ENCODE measurements at places on chromosomes 16 and 17.

DNA sequence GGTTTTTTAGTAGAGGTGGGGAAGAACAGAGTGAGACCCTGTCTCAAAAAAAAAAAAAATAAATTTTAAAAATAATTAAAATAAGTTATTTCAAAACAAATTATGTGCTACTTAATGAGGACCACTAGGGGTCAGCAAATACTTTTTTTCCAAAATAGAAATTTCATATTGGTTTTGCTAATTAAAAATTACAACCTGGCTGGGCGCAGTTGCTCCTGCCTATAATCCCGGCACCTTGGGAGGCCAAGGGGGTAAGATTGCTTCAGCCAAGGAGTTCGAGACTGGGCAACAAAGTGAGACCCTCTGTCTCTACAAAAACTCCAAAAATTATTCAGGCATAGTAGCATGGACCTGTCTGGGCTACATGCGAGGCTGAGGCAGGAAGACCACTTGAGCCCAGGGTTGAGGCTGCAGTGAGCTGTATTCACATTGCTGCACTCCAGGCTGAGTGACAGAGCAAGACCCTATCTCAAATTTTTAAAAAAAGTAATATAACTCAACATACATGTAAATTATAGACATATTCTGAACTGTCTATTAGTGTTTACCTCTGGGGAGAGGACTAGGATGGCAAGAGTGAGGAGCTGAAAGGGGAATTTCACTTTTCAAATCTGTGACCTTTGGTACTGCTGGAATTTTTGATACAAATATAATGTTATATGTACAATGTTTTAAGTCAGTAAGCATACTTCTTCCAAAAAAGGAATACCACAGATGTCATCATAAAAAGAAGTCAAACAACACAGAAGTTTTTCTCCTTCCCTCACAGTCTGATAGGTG lies 8.1 kb downstream of the MEIOB start:
- DNase-seq, result no peak

DNA sequence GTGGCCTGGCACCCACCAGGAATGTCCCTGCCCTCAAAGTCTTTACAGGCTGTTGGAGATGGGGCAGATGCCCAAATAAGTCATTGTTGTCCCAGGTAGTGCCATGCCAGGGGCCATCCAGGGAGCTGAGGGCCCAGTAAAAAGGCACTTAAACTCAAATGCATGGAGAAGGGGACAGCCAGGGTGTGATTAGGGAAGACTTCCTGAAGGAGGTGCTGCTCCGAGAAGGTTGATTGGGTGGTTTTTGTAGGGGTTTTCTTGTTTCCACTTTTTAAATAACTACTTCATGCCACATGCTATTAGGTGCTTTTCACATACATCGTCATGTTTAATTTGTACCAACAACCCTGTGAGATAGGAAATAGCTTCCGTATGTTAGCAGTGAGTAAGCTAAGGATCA lies 66.9 kb downstream of the RAI1 start:
- no peak for DNase-seq

DNA sequence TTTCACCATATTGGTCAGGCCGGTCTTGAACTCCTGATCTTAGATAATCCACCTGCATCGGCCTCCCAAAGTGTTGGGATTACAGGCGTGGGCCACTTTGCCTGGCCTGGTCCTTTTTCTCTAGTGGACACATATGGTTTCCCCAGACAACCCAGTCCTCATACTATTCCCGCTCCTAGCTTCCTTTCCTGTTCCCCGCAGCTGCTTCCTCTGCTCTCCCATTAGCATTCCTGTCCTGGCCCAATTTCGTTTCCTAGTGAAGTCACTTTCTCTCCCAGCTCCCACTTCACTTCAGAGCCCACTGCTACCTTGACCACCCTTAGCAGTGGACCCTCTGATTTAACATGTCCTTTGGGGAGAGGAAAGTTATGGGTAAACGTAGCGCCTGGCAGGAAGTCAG lies 11.3 kb downstream of the KATNIP start:
- no peak for DNase-seq

GRCh38 chr17:52885882-52886281 lies 727.4 kb upstream of the CA10 start:
- no peak for DNase-seq

- DNase-seq, result no peak
Observed at GRCh38 chr16:81094771-81095251, 1.4 kb downstream of the GCSH start.

DNA sequence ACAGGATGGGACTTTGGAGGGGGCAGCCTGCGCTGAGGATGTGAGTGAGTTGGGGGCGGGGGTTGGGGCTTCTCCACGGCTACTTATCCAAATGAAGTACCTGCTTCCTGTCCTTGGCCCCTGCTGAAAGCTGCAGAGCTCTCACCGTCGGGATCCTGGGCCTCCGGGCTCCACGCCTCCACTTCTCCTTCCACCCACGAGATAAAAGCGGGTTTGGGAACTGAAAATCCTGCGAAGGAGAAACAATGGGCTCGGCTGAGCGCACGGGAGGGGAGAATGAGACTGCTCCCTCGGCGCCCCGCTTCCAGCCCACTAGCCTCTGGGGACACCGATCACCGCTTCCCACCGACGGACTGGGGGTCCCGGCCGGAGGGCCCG lies 486 bp downstream of the ZNF785 start:
- DNase-seq, result no peak

- no peak for DNase-seq
Observed at GRCh38 chr17:61394630-61395408, 4.8 kb upstream of the TBX2 start.

DNA sequence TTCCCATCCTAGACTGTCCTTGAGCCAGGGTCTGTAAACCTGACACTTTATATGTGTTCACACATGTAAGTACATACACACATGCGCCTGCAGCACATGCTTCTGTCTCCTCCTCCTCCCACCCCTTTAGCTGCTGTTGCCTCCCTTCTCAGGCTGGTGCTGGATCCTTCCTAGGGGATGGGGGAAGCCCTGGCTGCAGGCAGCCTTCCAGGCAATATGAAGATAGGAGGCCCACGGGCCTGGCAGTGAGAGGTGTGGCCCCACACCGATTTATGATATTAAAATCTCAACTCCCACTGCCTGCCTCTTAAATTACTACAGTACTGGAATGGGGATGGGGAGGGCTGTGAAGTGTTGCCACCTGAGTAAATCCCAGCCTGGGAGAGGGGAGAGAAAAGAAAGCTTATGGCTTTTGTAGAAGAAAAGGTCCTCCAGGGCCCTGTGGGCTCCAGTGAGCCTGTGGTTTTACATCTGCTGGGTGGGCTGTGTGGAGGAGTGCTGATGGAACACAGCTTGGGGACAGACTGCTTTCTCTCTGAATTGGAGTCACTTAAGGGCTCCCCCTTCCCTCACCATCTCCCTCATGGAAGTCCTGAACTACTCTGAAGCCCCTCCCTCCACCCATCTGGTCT lies 990 bp upstream of the WNK4 start:
- no peak for DNase-seq

DNA sequence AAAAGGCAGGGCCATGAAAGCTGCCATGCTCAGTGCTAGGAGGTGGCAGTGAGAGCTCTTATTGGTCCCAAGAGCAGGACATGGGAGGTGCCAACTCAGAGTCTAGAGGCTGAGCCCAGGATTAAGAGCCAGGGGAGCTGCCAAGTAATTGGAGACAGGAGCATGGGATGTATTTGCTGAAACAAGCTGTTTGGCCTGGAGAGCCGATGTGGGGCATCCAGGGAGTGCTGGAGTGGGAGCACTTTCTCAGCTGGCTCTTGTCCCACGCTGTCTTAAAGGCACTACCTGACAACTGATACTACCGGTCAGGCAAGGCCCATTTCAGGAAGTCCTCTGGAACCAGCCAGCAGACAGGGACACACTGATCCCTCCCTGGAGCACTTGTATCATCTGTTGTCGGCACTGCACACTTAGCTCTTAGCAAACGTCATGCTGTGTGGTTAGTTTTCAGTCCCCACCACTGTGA lies 19.3 kb downstream of the ANKFN1 start:
- DNase-seq, result no peak

GRCh38 chr16:30949650-30950515 lies 1.0 kb downstream of the ORAI3 start:
- peak; percentile 54 for DNase-seq

DNA sequence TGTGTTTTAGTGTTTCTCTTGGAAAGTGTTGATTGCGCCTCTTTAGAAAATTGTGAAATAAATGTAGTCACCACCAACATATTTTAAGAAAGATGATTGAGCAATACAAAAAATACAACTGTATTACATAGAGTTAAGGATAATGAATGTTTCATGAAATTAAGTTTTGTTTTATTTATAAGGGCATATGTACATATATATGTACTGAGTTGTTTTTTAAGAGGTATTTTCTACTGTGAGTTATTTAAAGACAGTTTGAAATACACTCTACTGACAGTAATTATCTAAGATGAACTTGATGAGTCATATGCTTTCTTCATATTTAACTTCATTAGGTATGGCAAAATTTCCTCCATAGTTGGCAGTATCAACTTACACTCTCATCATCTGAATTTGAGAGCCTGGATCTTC lies 411.7 kb downstream of the HS3ST3B1 start:
- DNase-seq, result no peak

GRCh38 chr17:81844327-81844851 lies 9.5 kb upstream of the PPP1R27 start:
- DNase-seq, result no peak

DNA sequence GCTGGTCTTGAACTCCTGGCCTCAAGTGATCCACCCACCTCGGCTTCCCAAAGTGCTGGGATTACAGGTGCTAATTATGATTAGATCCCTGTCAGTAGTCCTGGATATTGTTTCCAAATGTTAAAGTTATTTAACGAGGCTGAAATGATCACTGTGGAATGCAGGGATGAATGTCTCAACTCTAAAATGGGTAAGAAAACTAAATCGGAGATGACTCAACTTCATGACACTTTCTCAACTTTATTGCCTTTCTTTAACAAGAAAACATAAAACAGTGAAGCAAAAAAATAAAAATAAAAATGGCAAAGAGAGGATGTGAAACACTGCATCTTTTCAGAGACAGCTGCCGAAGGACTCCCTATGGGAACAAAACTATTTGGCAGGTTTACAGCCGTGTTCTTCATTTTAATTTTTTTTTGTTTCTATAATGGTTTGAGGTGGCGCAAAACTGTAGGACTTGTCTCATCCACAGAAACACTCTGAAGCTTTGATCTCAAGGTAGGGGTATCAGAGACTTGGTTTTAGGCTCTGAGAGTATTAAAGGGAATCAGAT lies 382.0 kb downstream of the GRIN2A start:
- no peak for DNase-seq

DNA sequence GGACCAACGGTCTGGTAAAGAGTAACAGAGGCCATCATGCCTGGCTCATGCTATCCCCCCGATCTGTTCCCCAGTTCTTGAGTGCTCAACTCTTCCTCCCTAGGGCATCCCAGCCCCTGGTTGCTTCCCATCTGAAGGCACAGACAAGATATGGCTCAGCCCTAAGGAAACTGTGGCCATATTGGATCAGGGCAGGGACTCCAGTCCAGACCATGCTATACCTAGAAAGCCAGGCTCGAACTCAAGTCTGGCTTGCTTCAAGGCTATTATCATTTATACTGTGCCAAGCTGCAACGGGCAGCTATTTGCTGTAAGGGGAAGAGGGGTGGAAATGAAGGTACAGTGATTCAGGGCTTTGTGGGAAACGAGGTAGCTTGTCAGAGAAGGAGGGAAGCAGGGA lies 2.8 kb downstream of the UBTF start:
- no peak for DNase-seq

DNA sequence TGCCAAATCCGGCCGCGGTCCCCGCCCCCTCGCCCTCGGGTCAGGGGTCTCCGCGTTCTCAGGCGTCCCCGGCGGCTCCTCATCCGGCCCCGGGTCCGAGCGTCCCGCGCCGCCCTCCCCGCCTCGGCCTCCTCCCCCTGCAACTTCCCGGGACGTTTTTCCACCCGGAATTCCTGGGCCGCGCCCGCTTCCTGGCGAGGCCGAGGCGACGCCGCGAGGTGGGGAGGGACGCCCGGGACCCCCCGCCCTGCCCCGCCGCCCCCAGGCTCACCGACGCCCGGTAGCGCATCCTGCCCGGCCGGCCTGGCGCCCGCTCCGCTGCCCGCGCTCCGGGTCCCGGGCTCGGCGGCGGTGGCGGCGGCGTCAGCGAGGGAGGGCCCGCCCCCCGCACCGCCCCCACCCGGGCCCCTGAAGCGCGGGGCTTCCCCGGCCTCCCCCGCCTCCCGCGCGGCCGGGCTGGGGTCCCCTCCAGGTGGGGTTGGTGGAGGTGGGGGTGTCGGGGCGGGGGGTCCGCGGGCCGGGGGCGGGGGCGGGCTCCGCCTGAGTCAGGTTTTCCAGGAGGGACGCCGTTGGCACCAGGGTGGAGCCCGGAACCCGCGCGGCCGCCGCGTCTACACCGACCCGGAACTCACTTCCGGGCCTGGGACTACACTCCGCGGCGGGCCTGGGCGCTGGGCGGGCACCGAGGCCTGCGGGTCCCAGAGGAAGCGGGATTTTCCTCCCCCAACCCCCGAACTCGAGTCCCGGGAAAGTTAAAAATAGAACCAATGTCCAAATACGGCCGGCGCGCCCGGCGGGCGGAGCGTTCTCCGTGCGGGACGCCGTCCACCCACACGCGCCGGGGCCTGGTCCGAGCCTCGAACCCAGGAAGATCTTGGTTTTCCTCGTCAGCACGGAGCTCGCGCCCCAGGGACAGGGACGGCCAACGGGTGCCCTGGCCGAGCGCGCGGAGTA lies 6.8 kb downstream of the MYO1C start:
- DNase-seq, result no peak

DNA sequence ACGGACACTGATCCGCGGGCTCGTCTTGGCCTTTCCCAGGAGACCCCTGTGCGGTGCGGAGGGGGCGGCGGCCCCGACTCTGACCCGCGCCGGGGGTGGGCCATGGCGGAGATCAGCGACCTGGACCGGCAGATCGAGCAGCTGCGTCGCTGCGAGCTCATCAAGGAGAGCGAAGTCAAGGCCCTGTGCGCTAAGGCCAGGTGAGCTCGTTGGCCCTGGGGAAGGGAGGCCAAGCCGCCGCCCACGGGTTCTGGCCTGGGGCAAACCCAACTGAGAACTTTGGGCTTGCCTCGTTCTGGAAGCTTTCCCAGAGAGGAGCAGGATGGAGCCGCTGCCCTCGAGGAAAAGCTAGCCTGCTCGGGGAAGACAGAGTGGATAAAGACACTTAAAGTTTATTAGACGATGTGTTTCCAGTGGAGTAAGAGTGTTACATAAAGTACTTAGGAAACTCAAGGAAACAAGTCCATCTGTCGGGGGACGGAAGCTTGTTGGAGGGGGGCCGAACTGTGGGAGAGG lies 540 bp downstream of the PPP4C start:
- no peak for DNase-seq

- no peak for DNase-seq
Observed at GRCh38 chr17:30251931-30252330, 16.4 kb upstream of the SLC6A4 start.

GRCh38 chr16:30982548-30983288 lies 2.3 kb upstream of the HSD3B7 start:
- DNase-seq, result no peak

- DNase-seq, result no peak
Observed at GRCh38 chr17:34711646-34712045, 132.3 kb downstream of the TMEM132E start.

DNA sequence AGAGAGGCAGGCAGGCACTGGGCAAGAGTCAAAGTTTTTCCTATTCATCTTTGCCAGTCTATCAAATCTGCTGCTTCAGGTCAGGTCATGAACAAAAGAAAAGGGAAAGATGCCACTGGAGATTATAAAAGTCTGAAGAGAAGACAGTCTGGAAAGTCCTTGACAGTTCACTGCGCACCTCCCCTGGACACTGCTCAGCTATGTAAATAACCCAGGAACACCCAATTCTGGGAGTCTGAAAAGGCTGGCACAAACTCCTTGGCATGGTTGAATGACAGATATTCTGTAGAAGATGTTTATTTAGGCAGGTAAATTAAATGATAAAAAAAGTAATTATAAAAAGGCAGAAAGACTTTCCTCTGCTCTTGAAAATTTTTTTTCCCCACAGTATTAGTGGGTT lies 5.2 kb upstream of the CORO6 start:
- DNase-seq, result no peak
